ENCODE measurements at places on chromosomes 6 and 20.

- DNase-seq = no peak
These were observed 56.0 kb downstream of the OTOR start for GRCh38 chr20:16803965-16804792.

DNA sequence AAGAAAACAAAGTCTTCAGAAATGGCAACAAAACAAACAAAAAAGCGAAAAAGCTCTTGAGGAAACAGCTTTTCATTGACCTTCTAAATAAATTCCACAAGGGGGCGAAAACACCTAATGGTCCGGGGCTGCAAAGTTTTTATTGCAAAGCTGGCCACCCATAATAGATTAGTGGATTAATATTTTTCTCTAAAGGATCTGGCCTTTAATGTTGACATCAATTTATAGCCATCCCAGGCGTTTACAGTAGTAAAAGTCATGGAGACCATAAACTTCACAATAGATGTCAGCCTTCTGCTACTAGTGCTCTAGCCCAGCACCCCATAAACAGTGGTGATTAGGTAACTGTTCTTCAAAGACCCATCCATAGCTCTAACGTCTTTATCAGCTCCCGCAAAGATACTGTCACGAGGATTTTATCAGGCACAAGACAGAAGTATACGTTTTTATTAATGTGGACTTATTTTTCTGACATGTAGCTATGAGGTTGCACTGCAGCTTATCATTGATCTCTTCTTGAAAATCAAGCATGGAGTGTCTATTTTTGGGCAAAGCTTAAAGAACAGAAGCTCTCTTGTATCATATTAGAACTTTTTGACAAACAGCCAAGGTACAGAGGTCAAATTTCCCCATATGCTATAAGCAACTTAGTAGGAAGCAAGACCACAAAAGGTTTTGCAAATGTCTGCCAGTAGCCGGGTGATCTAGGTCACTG lies 4.7 kb downstream of the CITED2 start:
- no peak for DNase-seq

DNA sequence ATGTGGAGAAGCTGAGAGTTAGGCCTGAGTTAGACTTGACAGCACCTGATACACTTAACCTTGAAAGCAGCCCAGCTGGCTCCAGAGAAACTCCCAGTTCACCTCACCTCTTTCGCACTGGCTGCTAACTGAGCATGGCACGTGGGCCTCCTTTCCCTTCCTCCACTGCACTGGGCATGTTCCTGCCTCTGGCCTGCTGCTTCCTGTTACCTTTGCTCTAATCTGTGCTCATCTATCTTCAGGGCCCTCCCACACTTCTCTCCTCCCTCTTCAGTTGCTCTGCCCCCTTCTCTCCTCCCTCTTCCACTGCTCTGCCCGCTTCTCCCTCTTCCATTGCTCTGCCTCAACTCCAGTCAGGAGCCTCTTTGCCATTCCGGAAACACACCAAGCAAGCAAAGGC lies 13.7 kb upstream of the UBE2V1 start:
- DNase-seq = no peak

DNA sequence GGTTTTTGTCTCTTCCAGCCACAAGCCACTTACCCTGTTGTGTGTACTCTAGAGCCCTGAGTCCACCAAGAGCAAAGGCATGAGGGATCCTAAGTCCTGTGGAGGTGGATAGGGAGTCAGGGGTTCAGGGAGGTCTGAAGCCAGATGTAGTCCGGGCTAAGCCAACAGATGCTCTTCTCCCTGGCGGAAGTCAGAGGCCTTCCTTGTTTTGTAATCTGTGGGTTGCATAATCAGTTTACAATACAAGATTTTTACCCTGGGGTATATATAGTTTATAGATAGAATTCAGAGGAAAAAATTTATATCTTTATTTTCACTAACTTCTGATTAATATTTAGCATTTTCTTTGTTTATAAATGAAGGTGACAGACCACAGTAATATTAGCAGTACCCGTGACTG lies 9.2 kb downstream of the LAMP5 start:
- no peak for DNase-seq

DNA sequence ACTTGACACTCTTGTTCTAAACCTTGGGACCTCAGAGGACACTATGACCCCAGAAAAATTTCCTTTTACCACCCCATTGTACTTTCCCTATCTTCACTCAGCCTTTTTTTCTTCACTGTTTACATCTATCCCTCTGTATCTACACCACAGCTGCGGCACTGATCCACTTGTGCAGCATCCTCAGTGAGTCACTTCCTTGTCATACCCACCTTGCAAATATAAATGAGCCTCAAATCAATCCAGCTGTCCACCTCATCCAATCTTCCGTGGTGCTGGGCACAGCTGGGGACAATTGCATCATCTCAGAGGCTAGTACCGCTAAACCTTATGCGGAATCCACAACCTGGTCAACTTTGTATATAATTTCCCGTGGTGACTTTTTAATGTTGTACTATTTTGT lies 710.5 kb downstream of the QKI start:
- no peak for DNase-seq

Measured in CD8-positive, alpha-beta T cell (primary cell).